SK-N-DZ (cell line): ENCODE measurements at places on chromosomes 1 and 21.

DNA sequence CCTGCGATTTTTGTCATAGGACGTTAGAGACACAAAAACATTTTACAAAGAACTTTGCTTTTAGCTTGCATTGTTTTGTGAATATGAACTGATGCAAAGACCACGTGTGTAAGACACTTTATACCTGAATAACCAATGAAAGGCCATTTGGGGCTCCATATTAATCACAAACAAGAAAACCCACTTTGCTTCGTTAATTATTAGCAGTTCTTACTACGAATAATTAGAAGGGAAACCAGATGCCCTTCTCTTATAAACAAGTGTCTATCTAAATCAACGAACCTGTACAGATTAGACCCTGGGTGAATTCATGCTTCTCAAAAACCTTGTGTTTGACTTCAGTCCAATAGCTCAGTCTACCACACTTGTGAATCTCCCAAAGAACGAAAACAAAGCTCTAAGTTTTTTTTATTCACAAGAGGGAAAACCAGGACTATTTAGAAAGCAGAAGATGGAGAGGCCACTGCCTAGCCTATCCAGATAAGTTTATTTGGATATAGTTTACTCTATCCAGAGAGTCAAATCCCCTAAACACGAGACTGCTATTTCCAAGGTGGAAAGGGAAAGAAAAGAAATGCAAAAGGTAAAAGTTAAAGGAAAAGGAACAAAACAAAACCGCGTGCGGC lies 897 bp downstream of the CYYR1 start:
- no peak for DNase-seq

- DNase-seq: no peak
Measured at GRCh38 chr21:26185446-26185845, 14.9 kb upstream of the APP start.

DNA sequence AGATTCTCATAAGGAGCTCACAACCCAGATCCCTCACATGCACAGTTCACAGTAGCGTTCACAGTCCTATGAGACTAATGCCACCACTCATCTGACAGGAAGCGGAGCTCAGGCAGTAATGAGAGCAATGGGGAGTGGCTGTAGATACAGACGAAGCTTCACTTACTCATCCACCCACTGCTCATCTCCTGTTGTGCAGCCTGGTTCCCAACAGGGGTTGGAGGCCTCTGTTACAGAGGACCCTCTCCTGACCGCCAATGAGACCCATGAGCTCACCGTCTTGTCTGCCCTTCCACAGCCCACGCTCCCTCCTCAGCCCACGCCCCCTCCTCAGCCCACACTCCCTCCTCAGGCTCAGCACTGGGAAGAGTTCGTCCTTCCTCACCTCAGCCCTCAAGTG lies 39.6 kb downstream of the RSPH1 start:
- no peak for DNase-seq

GRCh38 chr1:25616095-25616986 lies at the start of gene MAN1C1:
Gene MAN1C1, plus strand, starts transcription at chr1:25616791. Its CDS starts 1,007 bp downstream, at chr1:25617798.
- DNase-seq: peak; percentile 84

GRCh38 chr1:2088458-2088857 lies 38.2 kb downstream of the PRKCZ start:
- DNase-seq: no peak

- DNase-seq: no peak
Measured at GRCh38 chr1:186569856-186570255, 108.9 kb upstream of the PDC start.

GRCh38 chr1:30372792-30373433 lies 350.5 kb downstream of the MATN1 start:
- DNase-seq: no peak

DNA sequence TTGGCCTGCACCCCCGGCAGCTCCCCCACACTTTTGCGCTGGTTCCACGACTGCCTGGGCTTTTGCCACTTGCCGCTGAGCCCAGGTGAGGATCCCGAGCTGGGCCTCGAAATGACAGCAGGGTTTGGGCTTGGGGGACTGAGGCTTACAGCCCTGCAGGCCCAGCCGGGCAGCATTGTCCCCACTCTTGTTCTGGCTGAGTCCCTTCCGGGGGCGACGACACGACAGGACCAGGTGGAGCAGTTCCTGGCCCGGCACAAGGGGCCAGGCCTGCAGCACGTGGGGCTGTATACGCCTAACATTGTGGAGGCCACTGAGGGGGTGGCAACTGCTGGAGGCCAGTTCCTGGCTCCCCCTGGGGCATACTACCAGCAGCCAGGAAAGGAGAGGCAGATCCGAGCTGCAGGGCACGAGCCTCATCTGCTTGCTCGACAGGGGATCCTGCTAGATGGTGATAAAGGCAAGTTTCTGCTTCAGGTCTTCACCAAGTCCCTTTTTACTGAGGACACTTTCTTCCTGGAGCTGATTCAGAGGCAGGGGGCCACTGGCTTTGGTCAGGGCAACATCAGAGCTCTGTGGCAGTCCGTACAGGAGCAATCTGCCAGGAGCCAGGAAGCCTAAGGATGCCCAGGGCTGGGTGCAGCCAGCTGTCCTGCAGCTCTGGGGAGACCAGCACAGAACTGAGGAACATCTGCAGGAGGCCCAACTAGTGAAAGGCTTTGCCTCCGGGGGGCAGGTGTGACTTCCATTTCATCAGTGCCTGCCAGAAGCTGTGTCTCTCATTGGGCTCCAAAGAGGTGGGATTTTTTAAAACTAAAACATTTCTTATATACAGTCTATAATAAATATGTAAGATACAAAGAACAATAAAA lies 1.2 kb downstream of the HPDL start:
- DNase-seq: peak; percentile 31

- DNase-seq: no peak
Measured at GRCh38 chr21:29379517-29380054, 80.9 kb downstream of the BACH1 start.

DNA sequence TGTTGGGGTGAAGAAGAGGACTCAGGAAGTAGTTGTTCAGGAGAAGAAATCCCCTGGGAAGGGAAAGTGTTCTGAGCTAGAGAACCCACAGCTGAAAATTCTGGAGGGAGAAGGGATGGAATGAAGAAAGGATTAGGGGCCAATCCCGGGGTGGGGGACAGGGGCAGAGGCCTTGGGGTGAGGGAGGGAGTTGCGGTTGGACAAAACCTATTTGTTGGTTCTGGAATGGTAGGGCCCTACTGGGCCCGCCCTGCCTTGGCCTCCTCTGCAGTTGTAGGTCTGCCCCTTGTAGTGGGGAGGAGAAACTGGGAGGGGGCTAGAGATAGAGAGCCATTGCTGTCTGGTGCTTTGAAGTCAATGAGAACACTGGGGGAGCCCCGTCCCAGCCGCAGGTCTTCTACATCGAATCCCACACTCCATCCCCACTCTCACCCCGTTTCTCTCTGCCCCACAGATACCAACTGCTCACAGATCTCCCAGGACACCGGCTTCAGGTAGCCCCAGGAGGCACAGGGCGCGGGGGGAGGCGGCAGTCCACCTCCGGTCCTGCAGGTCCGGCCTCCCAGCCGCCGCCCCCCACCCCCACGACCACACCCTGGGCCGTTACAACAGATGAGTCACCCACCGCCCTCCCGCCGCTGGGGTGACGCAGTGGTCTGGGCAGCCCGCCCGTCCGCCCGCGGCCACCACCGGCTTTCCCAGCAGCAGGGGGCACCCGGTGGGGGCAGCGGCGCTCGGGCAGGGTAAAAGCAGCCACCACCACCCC lies 1.1 kb downstream of the TAGLN2 start:
- DNase-seq: no peak

- no peak for DNase-seq
Measured at GRCh38 chr1:175179837-175180590, 12.6 kb downstream of the KIAA0040 start.

DNA sequence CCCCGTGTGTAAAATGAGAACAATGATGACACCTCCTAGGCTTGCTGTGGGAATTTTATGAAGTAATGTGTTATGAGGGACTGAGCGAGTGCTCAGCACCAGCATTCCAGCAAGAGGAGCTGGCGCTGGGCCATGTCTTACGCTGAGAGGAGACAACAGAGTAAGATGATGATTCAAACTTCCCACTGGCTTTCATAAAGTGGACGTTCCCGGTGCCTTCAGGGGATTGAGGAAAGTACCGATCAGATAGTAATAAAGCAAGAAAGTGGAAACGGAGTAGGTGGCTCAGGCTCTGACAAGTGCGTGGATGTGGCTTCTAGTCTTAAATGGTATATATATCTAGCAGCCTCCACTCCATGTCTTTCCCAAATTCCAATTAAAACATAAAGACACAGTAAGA lies 23.8 kb downstream of the EPHA10 start:
- no peak for DNase-seq

GRCh38 chr1:210301615-210302000 lies 27.1 kb upstream of the HHAT start:
- DNase-seq: no peak

GRCh38 chr1:16118706-16119105 lies 37.2 kb downstream of the EPHA2 start:
- no peak for DNase-seq

GRCh38 chr1:40974945-40975344 lies 4.6 kb upstream of the CTPS1 start:
- DNase-seq: no peak

DNA sequence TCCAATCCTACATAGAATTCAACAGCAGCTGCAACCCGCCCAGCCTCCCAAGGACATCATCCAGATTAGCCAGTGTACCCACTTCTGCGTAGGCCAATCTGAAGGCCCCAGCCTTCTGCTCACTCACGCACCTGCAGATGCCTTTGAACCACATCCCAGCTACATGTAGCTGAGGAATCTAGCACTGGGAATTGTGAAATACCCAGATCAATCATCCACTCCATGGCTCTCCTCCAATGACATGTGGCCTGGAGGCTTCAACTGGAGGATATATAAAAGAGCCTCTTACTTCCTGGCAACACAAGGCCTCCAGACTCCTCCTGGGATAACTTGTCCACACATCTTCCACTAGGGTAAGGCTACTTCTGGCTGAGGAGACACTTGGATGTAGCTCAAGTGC lies at the start of gene LCE6A:
TSS of gene LCE6A (plus strand) at position 301 of the 400 bp plus-strand sequence. CDS start 665 bp downstream, outside the sequence.
- DNase-seq: no peak

DNA sequence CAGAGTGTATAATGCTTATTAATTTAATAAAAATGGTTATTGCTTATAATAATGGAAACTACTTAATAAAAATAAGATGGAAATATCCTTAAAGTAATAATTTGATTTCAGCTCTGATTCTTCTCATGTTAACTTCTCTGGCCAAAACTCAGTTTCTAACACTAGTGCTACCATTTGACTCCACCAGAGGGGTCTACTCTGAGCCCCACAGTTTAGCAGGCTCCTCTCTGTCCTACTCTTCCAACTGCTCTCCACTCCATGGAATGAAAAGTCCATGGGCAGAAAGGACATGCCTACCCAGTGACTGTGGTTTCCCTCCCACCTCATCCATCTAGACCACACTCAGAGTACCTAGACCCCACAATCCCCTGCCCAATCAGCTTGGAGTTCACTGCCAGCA lies 489.1 kb upstream of the CAMK1G start:
- DNase-seq: no peak

DNA sequence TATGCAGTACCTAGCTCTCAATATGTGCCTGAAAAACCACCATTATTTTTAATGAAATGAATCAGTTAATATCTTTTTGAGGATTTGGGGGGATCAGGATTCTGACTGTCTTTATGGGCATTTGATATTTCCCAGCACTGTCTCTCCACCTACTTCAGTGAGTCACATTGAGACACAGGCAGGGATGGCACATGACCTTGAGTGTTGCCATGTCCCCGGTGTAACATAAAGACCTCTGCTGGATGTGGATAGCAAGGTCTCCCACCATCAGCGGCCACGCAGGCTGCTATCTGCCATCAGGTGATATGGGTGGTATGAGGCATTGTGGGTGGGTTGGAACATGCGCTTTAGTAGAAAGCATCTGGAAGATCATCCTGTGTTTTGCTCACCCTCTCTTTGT lies 103.2 kb downstream of the RGL1 start:
- no peak for DNase-seq

DNA sequence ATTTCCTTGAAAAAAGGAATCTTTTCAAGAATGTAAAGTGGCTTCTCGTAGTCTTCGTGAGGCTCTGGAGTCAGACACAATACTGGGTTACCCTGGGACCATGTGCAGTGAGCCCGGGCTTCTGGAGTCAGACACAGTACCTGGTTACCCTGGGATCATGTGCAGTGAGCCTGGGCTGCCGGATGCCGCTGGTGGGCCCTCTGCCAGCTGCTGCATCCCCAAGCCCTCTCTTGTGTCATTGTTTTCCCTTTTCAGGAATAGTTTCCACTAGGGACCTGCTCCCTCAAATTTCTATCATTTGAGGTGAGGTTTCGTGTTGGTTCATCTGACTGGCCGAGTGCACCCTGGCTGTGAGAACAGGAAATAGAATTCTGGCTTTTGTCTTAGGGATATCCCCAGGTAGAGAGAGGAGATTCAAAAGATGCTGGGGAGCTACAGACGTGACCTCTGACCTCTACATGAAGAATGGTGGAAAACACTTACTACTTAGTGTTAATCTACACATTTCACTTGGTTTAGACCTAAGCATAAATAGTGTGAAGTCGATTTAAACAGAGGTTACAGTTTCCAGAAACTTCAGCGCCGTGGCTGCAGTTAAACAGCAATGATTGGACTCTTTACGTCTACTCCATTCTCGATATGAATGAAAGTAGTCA lies 10.6 kb downstream of the ADARB1 start:
- no peak for DNase-seq

- DNase-seq: no peak
Measured at GRCh38 chr1:22056043-22056442, 3.5 kb downstream of the CDC42 start.

DNA sequence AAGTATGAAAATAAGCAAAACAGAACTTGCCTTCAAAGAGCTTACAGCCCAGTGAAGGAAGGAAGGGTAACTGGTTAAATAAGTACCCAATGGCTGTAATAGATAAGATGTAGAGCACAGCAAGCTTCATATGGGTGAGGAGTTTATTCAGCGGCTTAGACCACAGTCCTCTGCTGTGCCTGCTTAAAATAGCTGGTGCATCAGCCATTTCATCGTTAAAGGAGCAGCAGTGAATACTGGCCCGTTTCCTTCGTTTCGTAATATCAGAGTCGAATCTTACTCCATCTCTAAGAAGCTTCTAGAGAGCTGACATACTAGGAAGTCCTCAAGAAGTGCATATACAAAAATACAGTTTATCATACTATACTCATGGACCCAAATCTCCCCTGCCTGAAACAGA lies 286.5 kb downstream of the NFIA start:
- DNase-seq: no peak

DNA sequence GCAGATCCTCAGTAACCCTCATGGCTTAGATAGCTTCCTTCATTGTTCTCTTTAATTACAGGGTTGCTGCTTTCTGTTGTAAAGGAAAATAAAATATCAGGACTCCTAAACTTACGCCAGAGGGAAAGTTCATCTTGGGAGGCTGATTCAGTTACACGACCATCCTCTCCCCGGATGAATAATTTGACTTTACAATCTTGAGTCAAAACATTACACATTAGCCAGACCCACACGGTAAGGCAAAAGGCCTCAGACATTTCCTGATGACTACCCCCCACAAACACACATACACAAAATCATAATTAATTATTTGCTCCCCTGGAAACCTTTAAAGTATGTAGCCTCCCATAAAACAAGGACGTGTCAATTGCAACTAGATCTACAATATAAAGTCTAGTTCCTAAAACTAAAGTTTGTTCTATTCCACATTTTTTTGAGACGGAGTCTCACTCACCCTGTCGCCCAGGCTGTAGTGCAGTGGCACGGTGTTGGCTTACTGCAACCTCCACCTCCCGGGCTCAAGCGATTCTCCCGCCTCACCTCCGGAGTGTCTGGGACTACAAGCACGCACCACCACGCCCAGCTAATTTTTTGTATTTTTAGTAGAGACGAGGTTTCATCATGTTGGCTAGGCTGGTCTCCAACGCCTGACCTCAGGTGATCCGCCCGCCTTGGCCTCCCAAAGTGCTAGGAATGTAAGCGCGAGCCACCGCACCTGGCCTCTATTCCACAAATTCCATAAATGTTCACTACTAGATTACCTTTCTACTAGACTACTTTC lies 830 bp upstream of the PRDX1 start:
- DNase-seq: no peak

GRCh38 chr1:175504875-175505555 lies 238.4 kb downstream of the TNR start:
- no peak for DNase-seq
